ENCODE measurements at places on chromosomes 3 and 15.

DNA sequence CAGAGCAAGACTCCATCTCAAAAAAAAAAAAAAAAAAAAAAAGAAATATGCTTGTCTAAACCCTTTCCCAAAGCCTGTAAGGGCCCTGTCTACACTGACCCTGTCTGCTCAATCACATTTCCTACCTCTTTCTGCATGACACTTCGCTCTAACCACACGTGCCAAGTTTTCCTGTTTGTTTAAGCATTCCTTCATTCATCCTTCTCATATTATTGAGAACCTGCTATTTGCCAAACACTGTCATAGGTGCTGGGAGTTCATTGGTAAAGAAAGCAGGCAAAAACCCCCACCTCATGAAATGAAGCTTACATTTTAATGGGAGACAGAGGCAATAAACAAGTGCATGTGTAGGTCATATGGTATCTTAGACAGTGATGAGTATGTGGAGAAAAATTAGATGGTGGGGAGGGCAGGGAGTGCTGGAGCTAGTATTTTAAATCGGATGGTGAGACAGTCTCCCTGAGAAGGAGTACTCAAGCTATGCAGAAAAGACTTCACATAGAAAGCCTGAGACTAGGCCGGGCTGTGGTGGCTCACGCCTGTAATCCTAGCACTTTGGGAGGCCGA, 48.0 kb downstream of the B3GNT5 start:
- no peak for DNase-seq

GRCh38 chr3:16906682-16907081, 21.9 kb downstream of the PLCL2 start:
- DNase-seq, result peak; percentile 75

- no peak for DNase-seq
These were observed 52.9 kb downstream of the FGD5 start for GRCh38 chr3:14871456-14872200.

DNA sequence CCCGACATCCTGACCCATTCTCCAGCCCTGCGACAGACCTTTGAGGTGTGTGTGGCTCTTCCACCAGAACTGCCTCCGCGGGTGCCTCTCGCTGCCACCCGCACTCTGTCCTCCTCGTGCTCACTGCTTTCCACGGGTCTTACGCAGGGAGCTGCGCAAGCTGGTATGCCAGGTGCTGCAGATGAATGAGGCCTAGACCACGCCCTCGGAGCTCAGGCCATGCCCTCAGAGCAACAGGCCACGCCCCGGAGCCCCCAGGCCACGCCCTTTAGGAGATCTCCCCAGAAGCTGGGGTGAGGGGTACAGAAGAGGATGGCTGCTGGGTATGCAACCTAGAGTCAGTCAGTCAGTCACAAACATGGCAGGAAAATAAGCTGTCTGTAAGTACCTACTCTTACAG, 300.3 kb downstream of the GABRG3 start:
- DNase-seq, result no peak

- no peak for DNase-seq
These were observed 327.1 kb downstream of the SATB1 start for GRCh38 chr3:18097989-18098388.

- DNase-seq, result no peak
These were observed 88.0 kb downstream of the EDEM1 start for GRCh38 chr3:5275529-5275928.

DNA sequence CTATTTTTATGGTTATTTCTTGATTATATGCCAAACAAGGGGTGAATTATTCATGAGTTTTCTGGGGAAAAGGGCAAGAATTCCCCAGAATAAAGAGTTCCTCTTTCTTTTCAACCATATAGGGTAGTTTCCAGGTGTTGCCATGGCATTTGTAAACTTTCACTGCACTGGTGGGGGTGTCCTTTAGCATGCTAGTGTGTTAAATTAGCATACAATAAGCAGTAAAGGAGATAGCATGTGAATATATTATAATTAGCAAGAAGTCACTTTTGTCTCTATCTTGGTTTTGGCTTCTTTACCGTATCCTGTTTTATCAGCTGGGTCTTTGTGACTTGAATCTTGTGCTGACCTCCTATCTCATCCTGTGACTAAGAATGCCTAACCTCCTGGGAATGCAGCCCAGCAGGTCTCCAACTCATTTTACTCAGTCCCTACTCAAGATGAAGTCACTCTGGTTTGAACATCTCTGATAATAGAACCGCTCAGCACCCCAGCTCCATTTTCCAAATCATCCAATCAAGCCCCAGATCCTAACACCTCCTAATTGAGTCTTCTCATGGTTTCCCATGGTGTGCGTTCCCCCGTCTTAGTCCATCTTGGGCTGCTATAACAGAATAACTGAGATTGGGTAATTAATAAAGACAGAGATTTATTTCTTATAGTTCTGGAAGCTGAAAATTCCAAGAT, 3.4 kb upstream of the SELENOT start:
- peak; percentile 78 for DNase-seq

DNA sequence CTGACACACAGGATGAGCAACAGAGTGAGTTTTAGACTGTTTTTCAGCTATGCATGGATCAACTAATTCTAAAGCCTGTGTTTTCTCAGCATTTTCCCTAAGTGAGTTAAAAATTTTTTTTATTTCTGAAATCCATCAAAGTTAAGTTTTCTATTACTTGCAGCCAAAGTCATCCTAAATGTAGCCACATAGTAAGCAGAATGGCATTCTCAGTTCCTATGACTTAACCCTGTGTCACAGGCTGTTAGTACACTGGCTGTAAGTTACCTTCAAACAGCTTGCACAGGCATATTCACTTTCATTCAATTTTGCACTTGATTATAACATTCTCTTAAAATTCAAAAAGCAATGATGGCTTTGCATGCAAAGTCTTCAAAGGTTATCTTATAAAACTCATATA, 368.2 kb downstream of the OCA2 start:
- no peak for DNase-seq

DNA sequence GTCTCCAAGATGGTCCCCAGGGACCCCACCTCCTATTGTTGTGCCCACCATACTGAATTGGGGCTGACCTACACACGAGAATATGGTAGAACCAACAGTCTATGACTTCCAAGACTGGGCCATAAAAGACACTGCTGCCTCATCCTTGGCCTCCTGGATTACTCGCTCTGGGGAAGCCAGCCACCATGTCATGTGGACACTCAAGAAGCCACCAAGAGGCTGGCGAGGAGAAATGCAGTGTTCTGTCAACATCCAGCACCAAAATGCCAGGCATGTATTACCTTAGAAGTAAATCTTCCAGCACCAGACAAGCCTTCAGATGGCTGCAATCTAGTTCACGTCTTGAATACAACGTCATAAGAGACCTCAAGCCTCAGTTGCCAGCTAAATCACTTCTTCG, 17.1 kb upstream of the TPM1 start:
- no peak for DNase-seq

DNA sequence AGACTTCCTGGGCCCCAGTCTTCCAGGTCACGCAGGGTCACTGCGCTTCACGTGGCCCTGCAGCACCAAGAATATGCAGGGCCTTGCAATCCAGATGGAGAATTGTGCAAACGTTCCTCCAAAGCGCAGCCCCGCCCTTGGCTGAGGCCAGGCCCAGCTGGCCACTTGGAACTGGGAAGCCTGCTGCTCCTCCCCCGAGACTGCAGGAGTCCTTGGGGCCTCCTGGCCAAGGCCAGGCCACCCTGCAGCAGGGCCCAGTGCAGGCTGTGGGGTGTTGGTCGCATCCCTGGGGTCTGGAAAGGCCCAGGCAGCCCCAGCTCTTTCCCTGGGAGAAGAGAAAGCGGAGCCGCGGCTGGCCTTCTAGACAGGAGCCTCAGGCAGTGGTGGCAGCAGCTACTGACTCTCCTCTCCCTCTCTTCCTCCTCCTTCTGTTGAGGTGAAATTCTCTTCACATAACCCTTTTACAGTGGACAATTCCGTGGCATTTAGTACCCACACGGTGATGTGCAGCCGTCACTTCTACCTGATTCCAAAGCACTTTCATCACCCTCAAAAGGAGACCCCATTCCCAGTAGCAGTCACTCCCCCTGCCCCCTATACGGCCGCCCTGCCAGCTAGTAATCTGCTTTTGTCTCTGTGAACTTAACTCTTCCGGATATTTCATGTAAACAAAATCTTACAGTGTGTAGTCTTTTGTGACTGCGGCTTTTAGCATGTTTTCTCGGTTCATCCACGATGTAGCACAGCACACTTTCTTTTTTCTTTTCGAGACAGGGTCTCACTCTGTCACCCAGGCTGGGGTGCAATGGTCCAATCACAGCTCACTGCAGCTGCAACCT, 103.9 kb downstream of the TMEM266 start:
- no peak for DNase-seq

- DNase-seq, result no peak
These were observed 25.8 kb upstream of the LRRFIP2 start for GRCh38 chr3:37200141-37200540.

DNA sequence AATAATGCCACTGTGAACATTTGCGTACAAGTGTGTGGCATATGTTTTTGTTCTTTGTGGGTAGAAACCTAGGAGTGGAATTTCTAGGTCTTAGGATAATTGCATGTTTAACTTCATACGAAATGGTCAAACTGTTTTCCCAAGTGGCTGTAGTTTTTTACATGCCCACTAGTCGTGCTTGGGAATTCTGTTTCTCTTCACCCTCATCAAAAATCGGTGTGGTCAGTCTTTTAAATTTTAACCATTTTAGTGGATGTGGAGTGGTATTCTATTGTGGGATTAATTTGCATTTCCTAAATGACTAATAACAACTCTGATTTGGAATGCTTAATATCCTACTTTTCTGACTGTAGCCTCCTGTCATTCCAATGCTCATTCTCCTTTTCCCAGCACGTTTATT, 27.6 kb downstream of the ZFAND6 start:
- DNase-seq, result no peak

DNA sequence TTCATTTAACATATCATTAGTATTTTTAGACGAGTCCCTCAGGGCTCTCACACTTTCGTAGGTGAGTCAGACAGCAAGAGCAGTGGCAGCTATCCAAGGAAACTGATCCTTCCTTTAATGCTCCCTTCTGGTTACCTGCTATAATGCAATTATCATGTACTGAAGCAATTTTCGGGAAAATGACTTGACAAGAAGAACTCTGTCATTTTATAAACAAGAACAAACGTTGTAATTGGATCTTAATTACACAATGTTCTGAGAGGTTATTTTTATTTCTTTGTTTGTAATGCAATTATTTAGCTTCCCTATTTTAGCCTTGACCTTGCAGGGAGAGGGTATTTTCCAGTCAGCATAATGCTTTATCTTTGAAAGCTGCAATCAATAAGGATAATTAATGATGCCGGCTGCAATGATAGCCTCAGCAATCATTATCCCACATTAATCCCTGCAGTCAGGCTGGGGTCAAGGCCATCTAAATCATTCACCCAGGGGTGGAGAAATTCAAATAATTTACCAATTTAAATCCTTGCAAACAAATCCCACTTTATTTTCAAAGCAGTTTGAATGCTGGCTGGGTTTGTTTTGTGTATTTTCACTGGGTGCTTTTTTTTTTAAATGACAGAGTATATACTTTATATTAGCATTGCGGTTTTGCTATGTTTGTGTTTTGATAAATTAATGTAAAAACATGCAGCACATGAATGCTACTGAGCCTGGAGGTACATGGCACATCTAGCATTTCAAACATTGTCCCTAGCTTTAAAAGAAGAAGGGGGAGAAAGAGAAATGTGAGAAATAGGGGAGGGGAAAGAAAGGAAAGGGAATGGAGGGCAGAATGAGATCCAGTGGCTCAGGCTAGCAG, 249.9 kb downstream of the SHOX2 start:
- no peak for DNase-seq

Data from common myeloid progenitor, CD34-positive (primary cell).